WTC11 (cell line): ENCODE measurements at places on chromosomes 6 and 20. TPM values are rescaled to one million over a fixed set of nuclear protein-coding genes. Genes with fewer than 3 reads are reported as not detected.

The NHSL1 gene
- total RNA-seq = 22.9 to 31.1 TPM (median 23.1 TPM) in 3 replicates

The MACROD2 gene
- total RNA-seq = 3.0 to 4.1 TPM (median 3.5 TPM) in 3 replicates

The LRRC73 gene
- total RNA-seq = 0.73 to 1.4 TPM (median 0.76 TPM) in 3 replicates

The BPIFA1 gene
- not detected in 3 replicates for total RNA-seq

The ECT2L gene
- not detected in 3 replicates for total RNA-seq

- H3K4me3 ChIP-seq = no peak overlapping the region
- no peak overlapping the region for H3K27ac ChIP-seq
- no peaks in the 10 kb centered on the region for H3K36me3 ChIP-seq
These were observed 8.9 kb upstream of the LPIN3 start for GRCh38 chr20:41331731-41332130.

GRCh38 chr6:72283571-72283970, 338.3 kb upstream of the KCNQ5 start:
- no peak for DNase-seq
- peaks cover 3% of the 10 kb centered on the region for H3K4me1 ChIP-seq
- H3K27ac ChIP-seq = no peak overlapping the region
- H3K4me3 ChIP-seq = no peak overlapping the region
- H3K36me3 ChIP-seq = no peaks in the 10 kb centered on the region
- H3K27me3 ChIP-seq = no peaks in the 10 kb centered on the region

- H3K4me3 ChIP-seq = no peak overlapping the region
- no peak for DNase-seq
- H3K27me3 ChIP-seq = peaks cover 2% of the 10 kb centered on the region; the same call in 1 of the 2 replicates
- H3K36me3 ChIP-seq = peaks cover 24% of the 10 kb centered on the region
These were observed 355.4 kb downstream of the CDC5L start for GRCh38 chr6:44742828-44743372.

GRCh38 chr6:46626976-46627375, 25.6 kb downstream of the CYP39A1 start:
- H3K4me1 ChIP-seq = 0 out of 2 replicates have a peak, but pooled peaks cover 4% of the 10 kb centered on the region
- no peak overlapping the region for H3K4me3 ChIP-seq
- no peak for DNase-seq
- H3K36me3 ChIP-seq = no peaks in the 10 kb centered on the region
- H3K27me3 ChIP-seq = no peaks in the 10 kb centered on the region

GRCh38 chr20:59829786-59830664, 103.4 kb downstream of the SYCP2 start:
- H3K27ac ChIP-seq = no peak overlapping the region
- H3K36me3 ChIP-seq = no peaks in the 10 kb centered on the region
- no peak for DNase-seq
- peaks cover 38% of the 10 kb centered on the region for H3K27me3 ChIP-seq
- no peak overlapping the region for H3K4me3 ChIP-seq

GRCh38 chr20:21203088-21203656, 77.3 kb downstream of the KIZ start:
- no peak for DNase-seq
- H3K27me3 ChIP-seq = no peaks in the 10 kb centered on the region; the same call in 1 of the 2 replicates
- no peak overlapping the region for H3K27ac ChIP-seq
- peaks cover 15% of the 10 kb centered on the region for H3K36me3 ChIP-seq

DNA sequence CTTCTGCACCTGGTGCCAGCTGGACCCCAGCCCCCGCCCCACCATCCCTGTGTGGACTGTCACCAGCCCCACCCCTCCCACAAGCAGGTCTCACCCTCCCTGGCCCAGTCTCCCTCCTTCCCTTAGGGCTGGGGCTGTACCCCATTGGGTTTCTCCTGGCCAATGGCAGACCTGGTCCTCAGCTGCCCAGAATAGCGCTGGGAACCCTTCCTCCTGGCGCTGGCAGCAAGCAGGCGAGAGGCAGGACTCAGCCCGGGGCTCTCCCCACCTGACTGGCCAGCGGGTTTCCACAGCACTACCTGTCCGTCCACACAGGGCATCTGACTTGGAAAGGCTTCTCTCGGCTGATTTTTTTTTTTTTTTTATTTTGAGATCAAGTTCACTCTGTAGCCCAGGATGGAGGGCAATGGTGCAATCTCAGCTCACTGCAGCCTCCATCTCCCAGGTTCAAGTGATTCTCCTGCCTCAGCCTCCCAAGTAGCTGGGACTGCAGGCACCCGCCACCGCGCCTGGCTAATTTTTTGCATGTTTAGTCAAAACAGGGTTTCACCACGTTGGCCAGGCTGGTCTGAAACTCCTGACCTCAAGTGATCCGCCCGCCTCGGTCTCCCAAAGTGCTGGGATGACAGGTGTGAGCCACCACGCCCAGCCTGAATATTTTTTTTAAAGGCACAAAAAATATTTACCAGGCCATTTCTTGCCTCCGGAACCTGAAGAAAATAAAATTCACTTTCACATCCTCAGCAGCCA, 21.6 kb upstream of the CHRNA4 start:
- H3K4me3 ChIP-seq = no peak overlapping the region
- peaks cover 18% of the 10 kb centered on the region for H3K27me3 ChIP-seq
- no peak for DNase-seq
- H3K36me3 ChIP-seq = peaks cover 30% of the 10 kb centered on the region

- H3K4me3 ChIP-seq = no peak overlapping the region
- no peaks in the 10 kb centered on the region for H3K4me1 ChIP-seq
- no peak for DNase-seq
These were observed 573.8 kb downstream of the EPM2A start for GRCh38 chr6:145161501-145161900.
